NCI-H524 (cell line): ENCODE measurements at places on chromosomes 13 and 19.
A peak's percentile ranks its signal among the peaks of the same experiment; 100 is the strongest.

GRCh38 chr19:43820098-43820883, 6.8 kb upstream of the ZNF283 start:
- DNase-seq: peak; percentile 58

GRCh38 chr19:3508771-3509535, 2.8 kb downstream of the FZR1 start:
- no peak for DNase-seq

DNA sequence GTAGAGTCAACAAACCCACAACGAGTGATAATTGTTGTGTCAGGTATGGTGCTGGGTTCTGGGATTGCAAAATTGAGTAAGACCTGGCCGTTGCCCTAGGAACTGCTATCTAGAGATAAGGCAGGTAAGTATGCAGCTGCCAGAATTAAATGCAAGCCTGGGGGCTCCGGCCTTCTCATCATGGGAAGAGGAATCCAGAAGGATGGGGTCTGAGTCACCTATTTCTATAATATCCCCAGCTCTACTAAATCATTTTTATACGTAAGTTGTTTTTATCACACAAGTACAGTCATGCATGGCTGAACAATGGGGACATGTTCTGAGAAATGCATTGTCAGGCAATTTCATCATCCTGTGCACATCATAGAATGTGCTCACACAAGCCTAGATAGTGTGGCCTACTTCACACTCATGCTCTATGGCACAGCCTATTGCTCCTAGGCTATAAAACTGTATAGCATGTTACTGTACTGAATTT, 203.0 kb downstream of the KLF5 start:
- no peak for DNase-seq

DNA sequence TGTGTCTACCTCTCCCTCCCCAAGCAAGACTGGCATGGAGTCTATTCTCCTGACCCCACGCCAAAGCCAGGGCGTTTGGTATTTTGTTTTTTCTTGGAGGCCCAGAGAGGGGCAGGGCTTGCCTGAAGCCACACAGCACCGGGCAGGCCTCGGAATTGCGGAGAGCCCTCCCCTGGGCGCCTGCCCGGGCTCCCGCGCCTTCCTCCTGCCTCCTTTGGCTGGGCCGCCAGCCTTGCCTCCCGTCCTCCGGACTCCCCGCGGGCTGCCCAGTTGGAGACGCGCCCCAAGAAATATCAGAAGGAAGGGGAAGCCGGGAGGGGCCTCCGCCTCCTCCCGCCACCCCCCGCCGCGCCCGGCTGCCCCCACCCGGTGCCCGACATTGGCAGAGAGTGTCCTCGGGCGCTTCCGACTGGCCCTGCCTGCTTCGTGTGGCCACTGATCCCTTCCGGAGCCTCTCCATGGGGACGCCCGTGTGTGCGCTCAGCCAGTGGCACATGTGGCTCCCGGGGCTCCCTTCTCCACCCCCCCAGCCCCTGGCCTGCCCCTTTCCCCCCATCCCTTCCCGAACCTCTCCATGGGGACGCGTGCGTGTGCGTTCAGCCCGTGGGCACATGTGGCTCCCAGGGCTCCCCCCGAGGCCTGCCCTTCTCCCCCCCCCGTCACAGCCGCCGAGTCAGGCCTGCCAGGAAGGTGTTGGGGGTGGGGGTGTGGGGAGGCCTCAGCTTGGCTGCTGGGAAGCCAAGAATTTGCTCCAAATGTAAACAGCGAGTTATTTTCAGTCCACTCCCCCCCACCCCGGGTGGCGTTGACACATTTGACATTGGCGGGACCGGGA, 37.3 kb downstream of the NFIC start:
- no peak for DNase-seq

- no peak for DNase-seq
Observed at GRCh38 chr13:40517486-40518480, 148.7 kb downstream of the FOXO1 start.

DNA sequence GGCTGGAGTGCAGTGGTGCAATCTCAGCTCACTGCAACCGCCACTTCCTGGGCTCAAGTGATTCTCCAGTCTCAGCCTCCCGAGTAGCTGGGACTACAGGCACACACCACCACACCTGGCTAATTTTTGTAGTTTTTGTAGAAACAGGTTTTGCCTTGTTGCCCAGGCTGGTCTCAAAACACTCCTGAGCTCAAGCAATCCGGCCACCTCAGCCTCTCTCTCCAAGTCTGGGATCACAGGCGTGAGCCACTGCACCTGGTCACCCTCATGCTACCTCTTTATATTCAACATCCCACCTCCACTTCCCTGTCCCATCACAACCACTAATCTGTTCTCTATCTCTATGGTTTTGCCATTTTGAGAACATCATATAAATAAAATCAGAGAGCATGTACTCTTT, 155.7 kb downstream of the PTPRS start:
- DNase-seq: no peak

DNA sequence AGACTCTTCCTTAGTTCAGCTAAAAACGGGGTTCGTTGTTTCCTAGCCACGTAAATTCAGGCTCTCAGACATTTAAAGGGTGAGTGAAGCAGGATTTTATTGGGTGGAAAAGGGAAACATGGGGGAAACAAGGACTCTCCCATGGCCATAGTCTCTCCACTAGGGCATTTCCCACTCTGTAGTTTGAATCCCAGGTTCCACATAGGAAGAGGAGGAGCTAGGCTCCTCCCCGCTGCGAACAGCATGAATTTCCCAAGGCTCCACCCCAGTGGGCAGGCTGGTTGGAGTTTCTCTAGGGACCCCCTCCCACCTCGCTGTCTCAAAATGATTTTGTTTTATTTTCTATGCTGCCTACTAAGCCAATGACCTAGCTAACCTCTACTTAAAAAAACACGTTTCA, 2170.8 kb upstream of the PCDH20 start:
- DNase-seq: no peak

GRCh38 chr13:41137241-41137640, 4.6 kb upstream of the KBTBD6 start:
- no peak for DNase-seq

DNA sequence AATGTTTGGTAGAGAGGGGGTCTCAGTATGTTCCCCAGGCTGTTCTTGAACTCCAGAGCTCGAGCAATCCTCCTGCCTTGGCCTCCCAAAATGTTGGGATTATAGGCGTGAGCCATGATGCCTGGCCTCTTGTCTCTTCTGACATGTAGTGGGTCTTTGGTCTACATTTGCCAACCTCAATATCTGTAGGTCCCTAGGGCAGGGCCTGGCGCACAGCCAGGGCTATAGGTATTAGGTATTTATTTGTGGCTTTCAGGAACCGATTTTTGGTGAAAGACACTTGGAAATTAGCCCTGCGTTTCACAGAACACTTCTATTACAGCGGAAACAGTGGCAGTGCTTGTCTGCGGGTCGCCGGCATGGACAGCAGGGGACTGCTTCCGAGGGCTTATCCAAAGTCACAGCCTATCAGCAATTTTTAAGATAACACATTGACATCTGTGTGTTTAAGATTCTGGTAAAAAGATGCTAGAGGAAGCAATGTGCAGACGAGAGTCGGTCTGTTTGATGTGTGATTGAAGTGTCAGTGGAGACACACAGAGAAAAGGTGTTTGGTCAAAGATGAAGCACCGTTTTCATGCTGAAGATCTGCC, 14.5 kb downstream of the ZNF536 start:
- no peak for DNase-seq

GRCh38 chr19:29271911-29272310, 59.0 kb upstream of the UQCRFS1 start:
- DNase-seq: no peak

DNA sequence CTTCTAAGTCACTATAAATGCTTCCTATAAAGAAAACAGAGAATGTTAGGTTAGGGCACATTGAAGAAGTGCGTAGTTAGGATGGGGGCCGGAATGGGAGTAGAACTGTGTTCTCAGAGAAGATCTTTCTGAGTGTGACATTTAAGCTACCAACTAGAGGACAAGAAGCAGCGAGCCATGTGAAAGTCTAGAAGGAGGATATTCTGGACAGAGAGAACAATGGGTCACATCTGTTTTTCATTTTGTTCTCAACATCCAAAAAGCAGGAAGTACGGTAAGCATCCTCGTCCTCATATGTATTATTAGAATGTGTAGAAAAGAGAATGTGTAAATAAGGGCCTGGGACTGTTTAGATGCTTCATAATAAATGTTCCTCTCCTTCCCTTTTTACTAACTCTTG, 44.5 kb upstream of the PARP4 start:
- no peak for DNase-seq

DNA sequence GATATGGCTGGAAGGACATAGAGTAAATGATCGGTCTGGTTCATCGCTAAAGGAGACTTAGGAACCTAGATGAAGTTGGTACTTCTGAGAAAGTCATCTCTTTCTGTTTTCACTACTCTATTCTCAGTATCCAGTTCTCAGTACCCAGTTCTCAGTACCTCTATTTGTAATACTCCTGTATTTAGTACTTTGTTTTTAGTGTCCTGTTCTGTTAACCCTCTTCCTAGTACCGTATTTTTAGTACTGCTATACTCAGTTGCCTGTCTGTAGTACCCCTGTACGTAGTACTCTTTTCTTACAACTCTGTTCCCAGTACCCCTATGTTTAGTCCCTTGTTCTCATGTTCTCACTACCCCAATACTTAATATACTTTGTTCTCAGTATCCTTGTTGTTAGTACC, 1.2 kb downstream of the RFXAP start:
- no peak for DNase-seq

- no peak for DNase-seq
Observed at GRCh38 chr13:95636853-95637252, 7.7 kb downstream of the DZIP1 start.

- no peak for DNase-seq
Observed at GRCh38 chr13:51619614-51620013, 35.4 kb downstream of the WDFY2 start.

- DNase-seq: peak; percentile 32
Observed at GRCh38 chr19:48102870-48103751, 7.5 kb downstream of the PLA2G4C start.

DNA sequence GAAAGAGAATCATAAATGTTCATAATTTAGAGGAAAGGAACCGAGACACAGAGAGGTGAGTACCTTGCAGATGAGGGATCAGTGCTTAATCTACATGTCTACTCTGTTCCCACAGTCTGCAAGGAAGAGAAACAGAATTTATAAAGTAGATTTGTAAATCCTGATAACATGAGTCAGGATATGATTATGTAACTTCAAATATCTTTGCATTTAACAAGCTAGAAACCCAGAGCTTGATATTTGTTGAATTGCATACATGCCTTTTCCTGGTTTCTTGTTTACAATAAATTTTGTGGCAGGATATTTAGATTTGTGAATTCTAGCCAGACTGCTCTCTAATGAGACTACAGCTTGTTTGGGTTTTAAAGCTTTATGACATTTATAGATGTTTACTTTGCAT, 219.2 kb downstream of the ENOX1 start:
- DNase-seq: no peak

- no peak for DNase-seq
Observed at GRCh38 chr13:113145496-113145895, 13.0 kb upstream of the PROZ start.

DNA sequence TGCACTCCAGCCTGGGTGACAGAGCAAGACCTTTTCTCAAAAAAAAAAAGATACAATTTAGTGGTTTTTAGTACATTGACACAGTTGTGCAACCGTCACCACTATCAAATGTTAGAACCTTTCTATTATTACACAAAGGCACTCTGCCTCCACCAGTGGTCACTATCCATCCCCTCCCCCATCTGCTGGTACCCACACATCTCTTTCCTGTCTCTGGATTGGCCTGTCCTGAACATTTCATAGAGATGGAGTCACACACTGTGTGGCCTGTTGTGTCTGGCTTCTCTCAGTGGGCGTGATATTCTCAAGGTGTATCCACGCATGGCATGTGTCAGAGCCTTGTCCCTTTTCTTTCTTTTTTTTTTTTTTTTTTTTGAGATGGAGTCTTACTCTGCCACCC, 11.2 kb downstream of the KDM4B start:
- no peak for DNase-seq

DNA sequence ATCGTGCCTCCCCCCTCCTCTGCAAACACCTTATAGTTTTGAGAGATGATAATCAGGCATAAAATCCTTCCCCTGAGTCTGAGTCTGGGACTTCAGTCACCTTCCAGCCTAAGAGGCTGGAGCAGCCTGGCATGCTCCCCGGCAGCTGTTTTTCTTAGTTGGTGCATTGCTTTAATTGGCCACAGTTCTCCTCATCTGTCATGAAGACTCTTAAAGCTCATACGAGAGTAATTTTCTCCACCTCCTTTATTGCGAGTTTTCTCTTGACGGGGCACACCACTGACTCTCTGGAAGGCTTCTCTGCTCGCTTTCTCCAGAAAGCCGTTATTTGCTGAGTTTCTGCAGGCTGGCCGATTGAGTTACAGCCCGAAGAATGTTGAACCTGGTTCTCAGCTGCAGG, 310.5 kb downstream of the ATP8A2 start:
- DNase-seq: no peak

GRCh38 chr13:35157143-35157755, 215.2 kb downstream of the NBEA start:
- DNase-seq: peak; percentile 69

DNA sequence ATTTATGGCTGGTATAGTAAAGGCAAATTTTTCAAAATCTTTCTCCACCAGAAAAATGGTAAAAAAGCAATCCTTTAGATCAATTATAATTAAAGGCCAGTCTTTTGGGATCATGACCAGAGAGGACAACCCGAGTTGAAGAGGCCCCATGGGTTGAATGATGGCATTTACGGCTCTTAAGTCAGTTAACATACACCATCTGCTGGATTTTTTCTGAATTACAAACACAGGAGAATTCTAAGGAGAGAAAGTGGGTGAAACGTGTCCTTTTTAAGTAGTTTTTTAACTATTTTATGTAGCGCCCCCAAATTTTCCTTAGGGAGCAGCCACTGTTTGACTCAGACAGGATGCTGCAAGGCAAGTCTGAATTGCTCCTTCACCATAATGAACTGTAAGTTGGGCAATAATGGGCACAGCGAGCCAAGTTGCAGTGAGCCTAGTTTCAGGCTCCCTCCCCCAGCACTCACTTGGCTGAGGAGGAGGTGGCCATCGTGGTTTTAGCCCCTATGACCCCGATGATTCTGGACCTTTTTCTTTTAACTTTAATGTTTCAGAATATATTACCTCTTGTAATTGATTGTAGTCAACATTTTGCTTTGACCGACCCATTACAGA, 13.6 kb upstream of the ZNF611 start:
- peak; percentile 25 for DNase-seq

- no peak for DNase-seq
Observed at GRCh38 chr13:33265607-33266006, 19.9 kb downstream of the STARD13 start.

DNA sequence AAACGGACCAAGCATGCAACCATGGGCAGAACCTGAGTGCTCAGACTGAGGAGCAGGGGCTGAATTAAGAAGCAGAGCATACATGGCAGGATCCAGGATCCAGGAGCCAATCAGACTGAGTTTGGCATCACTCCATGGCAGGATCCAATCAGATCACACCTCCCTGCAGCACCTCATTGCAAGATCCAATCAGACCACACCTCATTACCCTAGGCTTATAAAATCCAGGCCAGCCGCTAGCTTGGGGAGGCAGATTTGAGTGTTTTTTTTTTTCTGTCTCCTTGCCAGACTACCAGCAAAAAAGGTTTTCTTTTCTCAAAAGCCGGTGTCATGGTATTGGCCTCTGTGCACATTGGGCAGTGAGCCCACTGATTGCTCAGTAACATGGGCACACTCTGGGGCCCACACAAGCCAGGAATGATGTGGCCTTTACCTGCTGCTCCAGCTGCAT, 127.9 kb upstream of the GJB6 start:
- no peak for DNase-seq
